ENCODE measurements at places on chromosomes 13 and 19. TPM values are rescaled to one million over a fixed set of nuclear protein-coding genes. Genes with fewer than 3 reads are reported as not detected.

DNA sequence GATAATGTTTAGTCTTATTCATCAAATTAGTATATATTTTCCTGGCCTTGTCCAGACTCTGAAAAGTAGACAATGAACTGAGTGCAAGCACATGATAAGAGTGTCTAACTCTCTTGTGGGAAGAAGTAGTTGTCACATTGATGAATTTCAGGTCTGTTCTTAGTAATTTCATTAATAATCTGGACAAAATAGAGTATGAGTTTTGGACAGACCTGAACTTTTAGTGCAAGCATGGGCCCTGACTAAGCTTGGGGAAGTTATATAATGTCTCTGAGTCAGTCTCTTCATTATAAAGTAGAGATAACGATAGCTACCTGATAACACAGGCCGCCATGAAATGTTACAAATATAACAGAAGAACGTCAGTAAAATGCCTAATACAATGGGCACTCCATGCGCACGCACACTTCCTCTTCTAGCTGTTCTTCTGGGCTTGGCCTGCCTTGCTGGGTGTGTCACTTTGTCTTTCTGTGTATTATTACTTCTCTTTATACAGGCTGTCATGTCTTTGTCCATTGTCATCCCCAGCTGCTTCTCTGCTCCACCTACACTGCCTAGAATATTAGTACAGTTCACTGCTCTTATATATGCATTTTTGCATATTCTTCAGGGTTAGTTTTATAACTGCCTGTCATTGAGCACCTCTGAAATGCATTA is 129.1 kb upstream of the HTR2A start:
- DNase-seq = no peak

GRCh38 chr19:3849092-3849491 is 19.7 kb downstream of the ZFR2 start:
- DNase-seq = no peak

GRCh38 chr13:80022146-80022545 is 318.8 kb downstream of the SPRY2 start:
- DNase-seq = no peak

DNA sequence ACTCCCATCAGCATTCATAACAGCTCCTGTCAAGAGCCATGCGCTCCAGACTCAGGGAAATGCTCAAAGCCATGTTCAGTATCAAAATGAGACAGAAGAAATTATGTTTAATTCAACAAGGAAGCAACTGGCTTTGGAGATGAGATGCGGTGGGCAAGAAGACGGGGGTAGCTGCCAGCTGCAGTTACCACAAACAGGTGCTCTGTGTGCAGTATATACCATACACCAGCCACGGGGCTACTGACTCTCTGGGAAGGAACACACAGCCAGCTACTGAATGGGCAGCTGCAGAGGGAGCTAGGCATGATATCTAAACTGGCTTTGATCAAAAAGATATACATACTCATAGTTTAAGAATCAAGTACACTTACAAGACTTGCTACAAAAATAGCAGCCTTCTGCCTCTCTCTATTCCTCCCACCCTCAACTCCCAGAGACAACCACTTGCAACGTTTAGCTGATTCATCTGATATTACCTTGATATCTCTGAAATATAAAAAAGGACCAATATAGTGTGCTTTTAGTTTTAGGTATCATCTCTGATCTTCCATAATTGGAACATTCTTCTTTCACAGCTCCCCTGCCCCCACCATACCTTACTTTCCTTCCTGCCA is 593.0 kb downstream of the UQCRFS1 start:
- no peak for DNase-seq

The IQCN gene
- total RNA-seq = 1.7 TPM

- DNase-seq = no peak
Measured at GRCh38 chr19:17331045-17331558, 3.6 kb downstream of the ANO8 start.

The RYR1 gene
- 0.89 TPM for total RNA-seq

GRCh38 chr19:35879068-35879467 is 10.7 kb downstream of the APLP1 start:
- DNase-seq = no peak

The COL4A1 gene
- 27.0 TPM for total RNA-seq

The MBD3L2 gene
- total RNA-seq = not detected
